Mucosa of descending colon (tissue), 3 donors: ENCODE measurements at places on chromosomes 1 and 21. TPM values are rescaled to one million over a fixed set of nuclear protein-coding genes. Genes with fewer than 3 reads are reported as not detected.
A peak's percentile ranks its signal among the peaks of the same experiment; 100 is the strongest.

DNA sequence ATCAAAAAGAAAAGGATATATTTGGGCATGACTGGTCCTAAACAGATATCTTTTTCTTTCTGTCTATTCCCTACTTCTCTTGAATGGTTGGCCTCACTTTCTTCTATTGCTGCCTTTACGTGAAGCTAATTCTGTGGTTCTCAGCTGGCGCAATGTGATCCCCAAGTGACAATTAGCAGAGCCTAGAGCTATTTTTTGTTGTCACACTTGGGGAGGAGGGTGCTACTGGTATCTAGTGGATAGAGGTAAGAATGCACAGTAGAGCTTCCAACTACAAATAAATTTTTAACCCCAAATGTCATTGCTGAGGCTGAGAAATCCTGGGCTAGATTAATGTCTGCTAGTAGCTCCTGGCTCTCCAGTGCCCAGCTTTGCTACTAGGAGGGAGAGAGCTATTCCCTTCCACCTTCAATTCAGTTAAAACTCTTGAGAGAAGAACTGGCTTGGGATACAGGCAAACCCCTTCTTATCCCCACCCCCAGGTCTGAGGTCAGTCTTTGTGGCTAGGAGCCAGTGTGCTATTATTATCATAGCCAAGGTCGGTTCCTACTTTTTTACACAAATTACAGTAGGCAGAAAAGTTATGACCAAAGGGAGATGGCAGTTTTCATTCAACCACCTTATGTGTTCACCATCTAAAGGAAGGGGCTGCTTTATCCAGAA is 102.1 kb downstream of the SNX7 start:
- DNase-seq = no peak

DNA sequence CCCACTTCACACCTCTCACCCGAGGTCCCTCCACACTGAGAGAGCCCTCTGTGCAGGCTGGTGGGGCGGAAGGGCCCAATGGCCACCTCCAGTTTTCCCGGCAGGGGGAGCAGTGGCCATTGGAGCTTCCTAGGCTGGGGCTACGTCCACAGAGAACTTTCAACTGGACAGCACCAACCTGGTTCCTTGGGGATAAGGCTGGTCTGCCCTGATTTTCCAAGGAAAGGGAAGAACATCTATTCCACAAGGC is 20.3 kb upstream of the LAPTM5 start:
- no peak for DNase-seq

DNA sequence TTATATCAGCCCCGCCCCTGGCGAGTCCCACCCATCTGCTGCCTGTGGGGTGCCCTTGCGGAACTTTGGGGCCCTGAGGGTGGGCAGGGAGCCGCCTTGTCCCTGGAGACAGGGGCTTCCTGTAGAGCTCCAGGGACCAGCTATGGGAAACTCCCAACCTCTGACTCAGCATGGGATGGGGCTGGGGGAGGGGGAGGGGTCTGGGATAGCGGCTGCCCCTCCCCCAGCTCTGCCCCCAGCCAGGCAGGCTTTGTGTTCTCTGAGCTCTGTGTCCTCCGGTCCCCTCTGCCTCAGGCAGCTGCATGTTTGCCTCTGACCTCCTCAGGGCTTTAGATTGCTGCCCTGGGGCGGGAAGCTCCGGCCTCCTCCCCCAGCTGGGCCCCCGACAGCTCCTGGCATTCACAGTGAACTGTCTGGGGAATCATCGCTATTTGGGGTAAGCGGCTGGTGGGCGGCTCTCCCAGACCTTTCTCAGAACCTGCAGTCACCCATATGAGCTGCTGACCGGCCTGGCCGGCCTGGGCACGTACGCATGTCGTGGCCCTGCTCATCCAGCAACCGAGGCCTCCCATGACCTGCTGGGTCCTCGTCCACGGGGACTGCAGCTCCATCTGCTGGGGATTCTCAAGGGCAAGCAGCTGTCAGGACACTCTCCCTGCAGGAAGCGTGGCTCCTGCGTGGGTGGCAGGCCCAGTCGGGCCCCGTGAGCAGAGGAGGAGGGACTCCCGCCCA is 17.1 kb downstream of the ARHGEF16 start:
- no peak for DNase-seq

DNA sequence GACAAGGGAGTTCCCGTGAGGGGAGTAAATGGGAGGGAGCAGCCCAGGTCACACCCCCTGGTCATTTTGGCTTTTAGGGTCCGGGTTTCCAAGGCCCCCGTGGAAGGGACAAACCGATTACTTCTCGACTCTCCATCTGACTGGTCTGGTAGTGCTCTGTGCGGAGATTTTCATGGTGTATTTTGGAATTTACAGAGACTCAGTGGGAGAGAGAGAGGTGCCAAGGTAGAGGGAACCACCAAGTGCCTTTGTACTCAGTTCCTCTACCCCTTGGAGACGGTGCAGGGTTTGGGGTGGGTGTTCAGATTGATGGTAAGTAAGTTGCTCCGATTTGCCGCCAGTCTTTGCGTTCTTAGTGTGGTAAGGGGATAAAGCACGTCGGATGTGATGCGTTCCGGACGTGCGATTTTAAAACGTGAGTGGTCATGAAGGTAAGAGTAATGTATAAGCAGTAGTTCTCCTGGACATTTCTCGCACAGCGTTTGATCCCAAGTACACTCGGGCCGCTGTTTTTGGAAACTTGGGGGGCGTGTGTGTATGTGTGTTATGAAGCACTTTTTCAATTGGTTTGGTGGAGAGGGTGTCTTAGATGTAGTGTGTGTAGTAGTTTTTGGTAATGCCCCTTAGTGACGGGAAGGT is 682 bp downstream of the SUCO start:
- DNase-seq = peak; percentile 29

- peak; percentile 74 for DNase-seq
Measured at GRCh38 chr1:26126321-26127084, 14.9 kb downstream of the PDIK1L start.

PLA2G4A gene
- 26.8 TPM for total RNA-seq

ANGPTL3 gene
- not detected for total RNA-seq
